ENCODE measurements at places on chromosomes 4 and X.

GRCh38 chrX:46681849-46682248 is 77.1 kb downstream of the SLC9A7 start:
- no peak for DNase-seq

GRCh38 chr4:40946652-40947051 is 196.9 kb downstream of the NSUN7 start:
- no peak for DNase-seq

DNA sequence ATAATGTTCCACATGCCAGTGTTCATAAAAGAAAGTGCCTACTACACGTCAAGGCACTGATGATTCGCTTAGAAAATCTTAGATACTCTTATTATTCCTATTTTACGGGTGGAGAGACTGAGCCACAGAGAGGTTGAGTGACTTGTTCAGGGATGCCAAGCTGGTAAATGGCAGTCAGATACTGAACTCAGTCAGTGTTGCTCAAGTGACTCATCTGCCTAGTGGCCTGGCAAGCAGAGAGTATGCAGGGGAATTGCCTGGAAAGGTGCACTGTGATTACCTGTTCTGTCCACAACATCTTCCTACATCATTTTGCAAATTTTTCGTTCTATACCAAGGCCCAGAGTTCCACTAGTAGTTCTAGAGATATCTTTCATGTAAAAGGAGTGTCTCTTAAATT is 68.4 kb downstream of the RAPGEF2 start:
- no peak for DNase-seq

GRCh38 chrX:47523713-47524166 is 37.3 kb upstream of the ARAF start:
- DNase-seq = no peak

DNA sequence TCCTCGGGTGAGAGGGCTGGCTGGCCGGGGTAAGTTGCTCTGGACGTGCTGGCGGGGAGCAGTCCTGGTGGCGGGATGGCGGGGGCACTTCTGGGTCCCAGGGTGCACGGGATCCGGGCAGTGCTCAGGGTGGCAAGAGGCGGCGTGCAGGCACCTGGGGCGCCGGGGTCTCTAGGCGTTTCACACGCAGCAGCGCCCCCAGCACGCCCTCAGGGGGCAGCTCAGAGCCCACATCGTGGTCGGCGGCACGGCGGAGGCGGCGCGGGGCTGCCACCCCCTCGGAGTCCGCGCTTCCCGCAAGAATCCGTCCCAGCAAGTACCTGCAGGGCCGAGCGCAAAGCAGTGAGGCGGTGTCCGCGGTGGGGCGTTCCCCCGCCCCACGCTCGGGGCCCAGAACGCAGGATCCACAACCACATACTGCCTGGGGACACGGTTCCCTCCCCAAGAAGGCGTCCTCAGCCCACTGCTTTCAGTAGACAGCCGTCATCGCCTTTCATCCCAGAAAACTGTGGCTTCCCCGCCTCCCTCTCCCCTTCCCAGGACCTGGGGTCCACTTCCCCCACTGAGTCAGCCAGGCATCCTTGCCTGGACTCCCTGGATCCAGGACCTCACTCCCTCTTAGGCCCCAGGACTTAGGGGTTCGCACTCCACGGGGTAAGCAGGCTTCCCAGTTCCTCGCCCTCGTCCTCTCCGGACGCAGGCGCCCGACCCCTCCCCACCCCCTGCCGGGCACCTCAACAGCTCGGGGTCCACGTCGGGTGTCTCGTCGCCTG is 4.1 kb downstream of the PCSK1N start:
- no peak for DNase-seq

- DNase-seq = no peak
Measured at GRCh38 chr4:11505221-11505971, 76.7 kb upstream of the HS3ST1 start.

DNA sequence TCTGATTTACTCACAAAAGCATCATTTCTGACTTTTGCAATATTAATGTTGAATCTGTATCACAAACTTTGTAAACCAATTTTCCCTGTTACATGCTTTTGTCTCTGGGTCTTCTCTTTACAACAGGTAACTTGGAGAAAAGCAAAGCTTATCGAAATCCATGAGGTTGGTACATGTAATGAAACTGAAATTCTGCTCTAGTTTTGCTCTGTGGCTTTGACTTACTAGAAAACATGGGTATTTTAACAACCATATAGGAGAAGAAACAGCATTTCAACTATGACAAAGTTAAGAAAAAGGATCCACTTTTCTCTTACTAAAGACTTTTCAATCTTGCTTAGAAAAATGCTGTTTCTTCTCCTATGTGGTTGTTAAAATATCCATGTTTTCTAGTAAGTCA is 645.8 kb downstream of the STIM2 start:
- DNase-seq = no peak

DNA sequence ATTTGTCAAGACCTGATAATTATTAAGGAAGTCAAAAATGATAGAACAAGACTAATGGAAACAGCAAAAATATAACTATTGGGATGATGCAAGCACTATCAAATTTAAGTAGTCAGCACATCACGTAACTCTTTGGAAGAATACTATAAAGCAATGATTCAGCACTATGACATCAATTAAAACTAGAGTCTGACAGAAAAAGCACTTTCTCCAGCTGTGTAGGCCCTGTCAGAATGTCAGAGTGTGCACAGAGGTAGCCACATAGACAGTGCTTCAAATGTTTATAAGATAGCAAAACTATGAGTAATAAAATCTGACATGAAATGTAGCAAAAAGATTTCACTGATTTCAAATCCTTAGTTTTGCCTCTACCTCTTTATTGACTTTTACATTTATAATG is 1226.6 kb upstream of the ADGRL3 start:
- no peak for DNase-seq
